ENCODE measurements at places on chromosomes 16 and 17.
A peak's percentile ranks its signal among the peaks of the same experiment; 100 is the strongest.

- no peak for DNase-seq
Measured at GRCh38 chr16:14109782-14110727, 38.9 kb downstream of the MRTFB start.

DNA sequence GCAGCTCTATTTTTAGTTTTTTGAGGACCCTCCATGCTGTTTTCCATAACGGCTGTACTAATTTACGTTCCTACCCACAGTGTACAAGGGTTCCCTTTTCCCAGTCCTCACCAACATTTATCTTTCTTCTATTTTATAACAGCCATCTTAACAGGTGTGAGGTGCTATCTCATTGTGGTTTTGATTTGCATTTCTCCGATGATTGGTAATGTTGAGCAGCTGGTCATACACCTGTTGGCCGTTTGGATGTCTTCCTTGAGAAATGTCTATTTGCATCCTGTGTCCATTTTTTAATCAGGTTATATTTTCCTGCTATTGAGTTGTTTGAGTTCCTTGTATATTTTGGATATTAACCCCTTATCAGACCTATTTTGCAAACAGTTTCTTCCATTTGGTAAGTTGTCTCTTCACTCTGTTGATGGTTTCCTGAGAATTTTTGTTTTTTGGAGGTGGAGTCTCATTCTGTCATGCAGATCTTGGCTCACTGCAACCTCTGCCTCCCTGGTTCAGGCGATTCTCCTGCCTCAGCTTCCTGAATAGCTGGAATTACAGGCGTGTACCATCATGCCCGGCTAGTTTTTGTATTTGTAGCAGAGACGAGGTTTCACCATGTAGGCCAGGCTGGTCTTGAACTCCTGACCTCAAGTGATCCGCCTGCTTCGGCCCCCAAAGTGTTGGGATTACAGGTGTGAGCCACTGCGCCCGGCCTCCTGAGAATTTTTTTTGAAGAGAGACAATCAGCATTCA, 279.6 kb downstream of the SNX29 start:
- no peak for DNase-seq

- DNase-seq: peak; percentile 6
Measured at GRCh38 chr17:74744714-74745547, 3.5 kb upstream of the NHERF1 start.

DNA sequence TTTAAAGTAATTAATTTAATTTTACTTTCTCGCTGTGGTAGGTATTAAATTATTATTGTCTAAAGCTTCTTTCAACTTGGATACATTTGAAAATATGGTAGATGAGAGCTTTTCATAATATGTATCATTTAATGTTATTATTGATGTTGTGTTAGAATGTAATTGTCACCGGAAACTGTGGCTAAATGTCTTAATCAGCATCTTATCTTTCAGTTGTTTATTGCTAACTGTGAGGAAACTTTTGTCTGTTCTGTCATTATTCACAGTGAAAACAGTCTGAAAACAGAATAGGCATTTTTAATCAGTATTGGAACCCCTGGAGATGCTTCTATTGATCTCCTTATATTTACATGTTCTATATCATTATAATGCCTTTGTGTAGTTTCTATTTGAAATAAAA, 120.7 kb downstream of the STXBP4 start:
- DNase-seq: no peak

- DNase-seq: no peak
Measured at GRCh38 chr17:49640556-49640955, 37.3 kb downstream of the SPOP start.

- DNase-seq: no peak
Measured at GRCh38 chr16:25184771-25185170, 32.0 kb upstream of the AQP8 start.

DNA sequence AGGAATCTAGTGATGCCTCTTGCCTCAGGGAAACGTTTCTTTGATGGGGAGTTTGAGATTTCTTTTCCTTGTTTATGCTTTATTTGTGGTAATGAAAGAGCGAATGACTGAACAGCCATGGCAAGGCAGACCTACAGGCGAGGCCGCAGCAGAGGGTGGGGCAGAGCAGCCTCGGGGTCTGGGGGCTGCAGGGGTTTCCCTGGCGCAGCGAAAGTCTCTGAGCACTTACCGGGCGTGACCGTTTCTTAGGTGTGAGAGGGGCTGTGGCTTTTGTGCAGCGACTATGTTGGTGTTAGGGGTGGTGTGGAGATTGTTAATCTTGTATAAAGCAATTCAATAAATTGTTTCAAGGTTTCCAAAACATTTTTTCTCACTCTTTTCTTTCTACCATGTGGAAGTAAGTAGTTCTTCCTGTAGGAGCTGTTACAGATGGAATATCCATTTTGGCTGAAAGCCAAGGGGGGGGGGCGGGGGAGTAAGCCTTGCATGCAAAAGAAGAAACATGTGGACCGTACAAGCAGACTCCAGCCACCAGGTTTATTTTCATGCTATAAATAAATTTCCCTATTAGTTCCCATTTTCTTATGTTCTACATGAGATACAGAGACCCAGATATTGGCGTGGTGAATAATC, 34.8 kb downstream of the UBN1 start:
- no peak for DNase-seq

- DNase-seq: peak; percentile 8
Measured at GRCh38 chr17:1573932-1574696, 11.5 kb upstream of the PITPNA start.

DNA sequence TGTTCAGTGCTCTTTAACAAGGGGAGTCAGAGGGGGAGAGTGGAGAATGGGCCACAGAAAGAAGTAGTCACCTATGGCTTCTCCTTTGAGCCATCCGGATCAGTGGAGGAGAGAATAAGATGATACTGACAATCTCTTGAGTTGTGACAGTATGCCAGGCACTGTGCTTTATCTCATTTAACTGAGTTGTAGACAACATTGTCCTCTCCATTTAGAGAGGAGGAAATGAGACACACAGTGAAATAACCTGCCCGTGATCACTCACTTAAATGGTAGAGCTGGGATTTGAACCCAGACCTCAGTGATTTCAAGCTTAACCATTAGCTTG, 17.8 kb upstream of the EEF2K start:
- no peak for DNase-seq

DNA sequence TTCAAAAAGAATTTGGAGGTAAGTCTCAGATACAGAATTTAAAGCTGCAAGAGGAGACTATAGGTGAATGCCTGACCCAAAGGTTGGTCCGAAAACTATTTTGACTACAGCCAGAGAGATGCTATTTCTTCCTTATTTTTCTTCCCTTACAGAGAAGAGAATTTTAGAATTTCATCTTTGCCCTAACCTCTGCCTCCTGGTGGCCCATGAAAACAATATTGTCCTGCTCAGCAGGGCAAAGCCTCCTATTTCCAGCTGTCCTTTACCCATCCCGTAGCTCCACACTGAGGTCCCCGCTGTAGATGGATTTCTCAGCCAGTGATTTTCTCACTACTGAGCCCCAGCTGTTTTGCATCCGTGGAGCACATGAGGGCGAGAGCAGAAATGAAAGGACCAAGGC, 24.6 kb downstream of the HOXB1 start:
- no peak for DNase-seq

DNA sequence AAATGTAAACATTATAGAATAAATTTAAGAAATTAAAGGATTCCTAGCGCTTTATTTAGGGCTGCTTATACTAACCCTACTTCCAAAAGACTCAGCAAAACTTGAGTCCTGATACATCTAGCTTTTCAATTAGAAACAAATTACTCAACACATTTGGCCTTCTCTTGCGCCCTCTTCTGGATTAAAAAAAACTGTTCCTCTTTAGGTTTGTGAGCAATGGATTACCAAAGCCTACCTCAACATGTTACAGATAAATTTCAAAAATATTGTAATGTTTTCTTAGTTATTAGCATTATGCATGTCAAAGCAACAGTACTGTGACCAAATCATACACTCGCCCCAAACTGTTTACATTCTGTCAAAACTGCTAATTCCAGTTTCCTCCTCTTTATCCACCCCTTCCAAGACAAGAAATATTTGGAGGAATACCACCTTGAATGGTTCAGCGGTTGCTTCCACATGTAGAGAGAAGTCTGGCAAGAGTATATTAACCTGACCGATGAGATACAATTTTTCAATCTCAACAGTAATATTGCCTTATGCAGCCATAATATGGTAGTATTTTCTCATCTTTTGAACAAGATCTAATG, 2.7 kb downstream of the NUFIP2 start:
- peak; percentile 61 for DNase-seq

DNA sequence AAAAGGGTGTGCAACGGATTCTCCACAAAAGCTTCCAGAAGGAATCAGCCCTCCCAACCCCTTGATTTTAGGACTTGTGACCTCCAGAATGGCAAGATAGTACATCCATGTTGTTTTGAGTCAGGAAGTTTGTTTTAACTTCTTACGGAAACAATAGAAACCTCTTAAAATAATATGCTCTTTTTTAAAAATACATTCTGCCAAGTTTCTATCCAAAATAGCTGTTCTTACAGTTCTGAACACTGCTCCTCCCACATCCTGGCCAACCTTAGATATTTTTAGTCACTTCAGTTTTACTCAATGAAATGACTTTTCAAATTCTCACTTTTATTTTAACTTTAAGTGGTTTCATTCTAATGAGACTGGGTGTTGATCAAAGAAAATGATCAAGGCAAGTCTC, 156.4 kb downstream of the ZNF18 start:
- DNase-seq: no peak

GRCh38 chr16:89561142-89561883, 831 bp downstream of the RPL13 start:
- no peak for DNase-seq

DNA sequence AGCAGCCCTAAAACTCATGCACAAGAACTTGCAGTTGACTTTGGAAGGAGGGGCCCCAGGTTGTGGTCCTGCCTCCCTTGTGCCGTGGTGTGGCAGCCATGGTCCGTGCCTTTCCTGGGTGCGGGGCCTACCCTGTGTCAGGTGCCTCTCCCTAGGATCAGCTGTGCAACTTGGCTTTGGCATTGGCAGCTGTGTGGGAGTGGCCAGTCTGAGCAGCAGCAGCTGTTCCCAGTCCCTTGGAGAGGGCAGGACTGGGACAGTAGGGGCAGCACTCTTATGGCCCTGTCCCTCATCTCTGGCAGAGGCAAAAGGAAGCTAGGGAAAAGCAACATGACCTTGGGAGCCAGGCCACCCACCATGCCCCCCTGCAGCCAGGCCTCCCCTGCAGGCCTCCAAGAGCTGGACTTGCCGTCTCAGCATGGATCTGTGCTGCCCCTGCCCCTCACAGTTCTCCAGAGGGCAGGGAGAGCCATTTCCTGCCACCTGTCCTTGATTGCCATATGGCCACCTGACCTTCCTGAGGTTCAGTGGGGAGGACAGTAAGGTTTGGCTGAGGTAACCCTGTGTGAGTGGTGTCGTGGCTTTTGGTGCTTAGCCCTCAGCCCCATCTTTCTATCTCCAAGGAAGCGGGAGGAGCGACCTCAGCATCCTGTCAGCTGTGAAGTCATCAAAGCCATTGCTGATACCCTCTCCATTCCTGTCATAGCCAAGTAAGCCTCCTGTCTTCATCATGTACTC, 15.5 kb upstream of the NFATC3 start:
- no peak for DNase-seq

GRCh38 chr17:39800540-39800939, 62.8 kb downstream of the GRB7 start:
- peak; percentile 97 for DNase-seq

GRCh38 chr17:73740370-73740769, 96.1 kb upstream of the SDK2 start:
- no peak for DNase-seq

- peak; percentile 68 for DNase-seq
Measured at GRCh38 chr16:19886073-19886941, 1.7 kb upstream of the GPRC5B start.

DNA sequence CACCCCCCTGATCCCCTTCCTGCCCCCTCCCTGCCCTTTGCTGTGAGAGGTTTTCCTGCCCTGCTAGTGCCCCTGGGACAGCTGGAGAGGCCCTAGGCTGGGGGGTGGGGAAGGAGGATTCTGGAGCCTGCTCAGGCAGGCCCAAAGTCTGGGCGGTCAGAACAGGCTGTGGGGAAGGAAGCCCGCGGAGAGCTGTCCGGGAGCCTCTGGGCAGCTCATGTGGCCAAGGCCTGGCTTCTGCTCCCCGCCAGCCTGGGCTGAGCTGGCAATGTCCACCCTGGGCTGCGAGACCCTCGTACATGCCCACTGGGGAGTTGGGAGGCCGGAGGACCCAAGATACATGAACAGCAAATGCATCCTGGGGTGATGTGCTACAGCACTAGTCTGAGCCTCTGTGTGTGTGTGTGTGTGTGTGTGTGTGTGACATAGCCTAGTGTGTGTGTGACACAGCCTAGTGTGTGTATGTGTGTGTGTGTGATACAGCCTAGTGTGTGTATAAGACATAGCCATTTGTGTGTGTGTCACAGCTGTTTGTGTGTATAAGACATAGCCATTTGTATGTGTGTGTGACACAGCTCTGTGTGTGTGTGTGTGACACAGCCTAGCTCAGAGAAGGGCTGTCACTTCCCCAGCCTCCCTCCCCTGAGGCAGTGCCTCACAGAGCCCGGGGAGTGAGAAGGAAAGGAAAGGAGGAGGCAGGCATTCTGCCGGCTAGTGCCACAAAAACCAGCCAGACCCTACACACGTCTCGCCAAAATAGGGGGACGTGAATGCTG, 201.4 kb upstream of the CIBAR2 start:
- peak; percentile 37 for DNase-seq

DNA sequence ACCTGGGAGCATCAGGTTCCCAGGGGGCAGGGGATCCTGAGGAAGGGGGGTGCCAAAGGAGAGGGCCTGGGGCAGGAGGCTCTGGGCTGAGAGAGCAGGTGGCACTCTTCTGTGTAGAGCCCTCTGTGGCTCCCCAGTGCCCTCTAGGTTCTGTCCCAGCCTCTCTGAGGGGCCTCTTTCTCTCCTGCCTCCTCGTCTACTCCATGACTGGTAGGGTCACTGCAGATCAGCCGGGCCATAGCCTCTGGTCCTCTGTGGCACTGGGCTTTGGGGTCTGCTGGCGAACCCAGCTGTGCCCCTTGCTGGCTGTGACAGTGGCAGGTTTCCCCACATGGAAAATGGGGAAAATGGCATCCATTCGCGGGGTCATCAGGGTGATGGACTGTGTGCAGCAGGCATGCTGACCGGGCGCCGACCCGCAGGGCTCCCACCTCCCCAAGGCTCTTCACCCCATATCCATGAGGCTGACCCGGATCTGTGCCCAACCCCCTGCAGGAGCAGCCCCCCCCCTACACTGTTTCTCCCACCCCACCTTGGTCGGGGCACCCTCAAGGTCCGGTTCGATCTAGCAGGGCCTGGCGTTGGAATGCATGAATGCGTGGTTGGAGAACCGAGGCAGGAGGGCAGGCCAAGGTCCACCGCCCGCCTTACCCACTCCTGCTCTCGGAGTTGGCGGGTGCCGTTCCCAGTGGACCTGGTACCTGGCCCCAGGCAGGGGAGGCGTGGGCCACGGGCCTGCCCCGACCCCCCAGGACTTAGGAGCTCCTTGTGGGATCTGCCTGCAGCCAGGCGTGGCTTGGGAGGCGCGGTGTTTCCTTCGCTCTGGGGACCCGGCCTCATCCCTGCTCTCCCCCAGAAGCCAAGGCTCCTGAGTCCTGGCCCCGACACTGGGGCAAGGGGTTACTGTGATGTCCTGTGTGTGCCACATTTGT, 6.5 kb downstream of the GLIS2 start:
- no peak for DNase-seq

DNA sequence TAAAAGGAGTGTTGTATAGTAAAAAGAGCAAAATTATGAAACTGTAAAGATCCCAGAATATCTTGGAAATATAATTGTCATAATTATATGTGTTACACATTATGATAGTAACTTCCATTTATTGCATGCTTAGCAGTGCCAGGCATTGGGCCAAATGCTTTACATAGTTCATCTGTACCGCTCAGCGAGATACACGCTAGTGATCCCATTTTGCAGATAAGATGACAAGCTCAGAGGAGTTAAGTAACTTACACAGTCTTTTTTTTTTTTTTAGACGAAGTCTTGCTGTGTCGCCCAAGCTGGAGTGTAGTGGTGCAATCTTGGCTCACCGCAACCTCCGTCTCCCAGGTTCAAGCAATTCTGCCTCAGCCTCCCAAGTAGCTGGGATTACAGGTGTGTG, 6.8 kb upstream of the EZH1 start:
- no peak for DNase-seq
